Choroid plexus epithelial cell (primary cell): ENCODE measurements at places on chromosomes 1 and 21.

- no peak for DNase-seq
Observed at GRCh38 chr1:211579440-211580302, 710 bp upstream of the SLC30A1 start.

- DNase-seq, result peak; percentile 2
Observed at GRCh38 chr1:4825800-4826450, 171.5 kb downstream of the AJAP1 start.

- DNase-seq, result peak; percentile 85
Observed at GRCh38 chr1:33182401-33182841, 578 bp upstream of the TRIM62 start.

- DNase-seq, result no peak
Observed at GRCh38 chr21:39555911-39556590, 56.7 kb upstream of the B3GALT5 start.

DNA sequence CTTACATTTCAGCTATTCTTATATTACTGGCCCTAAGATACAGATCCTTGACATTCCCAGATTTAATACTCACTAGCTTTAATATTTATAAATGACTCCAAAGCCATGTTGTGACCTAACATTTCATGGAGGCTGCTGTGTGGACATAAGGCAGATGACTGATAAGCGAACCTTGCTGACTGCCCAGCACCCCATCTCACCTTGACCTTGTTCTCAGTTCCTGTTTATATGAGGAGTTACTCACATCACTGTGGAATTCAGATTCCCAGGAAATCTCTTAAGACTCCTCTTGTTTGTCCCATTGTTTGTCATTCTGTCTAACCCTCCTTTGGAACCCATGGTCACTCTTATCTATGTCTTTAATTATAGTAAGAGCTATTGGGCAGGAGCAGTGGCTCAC is 21.9 kb downstream of the RAB3B start:
- DNase-seq, result no peak

- peak; percentile 50 for DNase-seq
Observed at GRCh38 chr1:227318853-227319607, 738 bp upstream of the CDC42BPA start.

GRCh38 chr1:3003039-3003940 is 18.0 kb upstream of the ACTRT2 start:
- no peak for DNase-seq
